Thoracic aorta (tissue), 2 donors: ENCODE measurements at places on chromosomes 13 and 19.
A peak's percentile ranks its signal among the peaks of the same experiment; 100 is the strongest.

GRCh38 chr13:40398065-40398464 lies 268.4 kb downstream of the FOXO1 start:
- H3K27me3 ChIP-seq, result no peaks in the 10 kb centered on the region
- H3K36me3 ChIP-seq, result no peaks in the 10 kb centered on the region
- H3K4me1 ChIP-seq, result peaks cover 12% of the 10 kb centered on the region
- H3K27ac ChIP-seq, result no peak overlapping the region
- no peak for DNase-seq

DNA sequence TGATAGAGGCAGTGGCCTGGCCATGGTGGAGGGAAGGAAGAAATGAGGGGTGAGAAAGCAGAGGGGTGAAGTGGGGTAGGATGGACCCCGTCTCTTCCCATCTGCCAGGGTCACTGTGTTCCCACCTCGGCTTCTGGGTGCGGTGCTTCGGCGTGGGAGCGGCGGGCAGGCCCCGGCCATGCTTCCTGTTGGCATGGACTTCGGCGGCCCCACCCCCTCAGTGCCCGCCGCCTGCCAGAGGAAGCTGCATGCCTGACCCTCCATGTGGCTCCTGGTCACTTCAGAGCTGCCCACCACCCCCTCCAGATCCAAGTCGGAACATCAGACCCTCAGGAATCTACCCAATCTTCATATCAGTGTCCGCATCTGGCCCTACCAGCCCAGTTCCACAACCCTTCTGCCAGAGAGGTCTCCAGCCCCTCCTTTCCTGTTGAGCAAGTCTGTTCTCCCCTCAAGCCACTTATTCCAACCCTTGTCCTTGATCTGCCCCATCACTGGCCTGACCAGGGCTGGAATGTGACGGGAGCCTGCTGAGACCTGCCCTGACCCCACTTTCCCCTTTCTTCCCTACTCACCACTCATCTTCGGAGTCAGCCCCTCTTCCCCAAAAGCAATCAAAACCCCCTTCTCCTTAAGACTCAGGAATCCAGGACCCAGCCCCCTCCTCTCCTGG lies 1.5 kb downstream of the KCNN4 start:
- H3K27ac ChIP-seq, result no peak overlapping the region
- H3K27me3 ChIP-seq, result no peaks in the 10 kb centered on the region
- peaks cover 9% of the 10 kb centered on the region for H3K4me1 ChIP-seq
- no peak for DNase-seq
- H3K36me3 ChIP-seq, result no peaks in the 10 kb centered on the region

DNA sequence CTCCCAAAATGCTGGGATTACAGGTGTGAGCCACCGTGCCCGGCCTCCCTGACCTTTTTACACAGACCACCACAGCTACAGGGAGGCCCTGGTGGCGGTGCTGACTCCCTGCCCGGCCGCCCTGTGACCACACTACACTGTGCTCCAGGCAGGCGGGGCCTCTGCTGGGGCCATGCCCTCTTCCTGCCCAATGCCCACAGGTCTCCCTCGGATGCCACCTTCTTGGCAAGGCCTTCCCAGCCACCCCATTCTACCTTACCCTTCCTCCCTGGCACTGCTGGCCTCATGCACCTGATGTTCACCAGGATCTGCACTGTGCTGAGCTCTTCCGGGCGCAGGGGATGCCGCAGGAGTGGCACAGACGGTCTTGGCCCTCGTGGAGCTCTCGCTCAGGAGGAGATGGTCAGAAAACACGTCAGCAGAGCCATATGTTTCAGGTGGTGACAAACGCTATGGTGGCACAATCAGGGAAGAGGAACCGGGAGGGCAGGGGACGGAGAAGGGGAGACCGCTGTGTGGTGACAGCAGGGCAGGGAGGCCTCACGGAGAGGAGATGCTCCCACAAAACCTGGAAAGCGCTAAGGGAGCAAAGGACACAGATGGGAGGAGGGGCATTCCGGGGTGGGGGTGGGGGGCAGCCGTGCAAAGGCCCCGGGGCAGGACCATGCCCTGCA lies 4.1 kb downstream of the PIP5K1C start:
- H3K36me3 ChIP-seq, result no peaks in the 10 kb centered on the region
- H3K4me3 ChIP-seq, result no peak overlapping the region
- DNase-seq, result no peak

DNA sequence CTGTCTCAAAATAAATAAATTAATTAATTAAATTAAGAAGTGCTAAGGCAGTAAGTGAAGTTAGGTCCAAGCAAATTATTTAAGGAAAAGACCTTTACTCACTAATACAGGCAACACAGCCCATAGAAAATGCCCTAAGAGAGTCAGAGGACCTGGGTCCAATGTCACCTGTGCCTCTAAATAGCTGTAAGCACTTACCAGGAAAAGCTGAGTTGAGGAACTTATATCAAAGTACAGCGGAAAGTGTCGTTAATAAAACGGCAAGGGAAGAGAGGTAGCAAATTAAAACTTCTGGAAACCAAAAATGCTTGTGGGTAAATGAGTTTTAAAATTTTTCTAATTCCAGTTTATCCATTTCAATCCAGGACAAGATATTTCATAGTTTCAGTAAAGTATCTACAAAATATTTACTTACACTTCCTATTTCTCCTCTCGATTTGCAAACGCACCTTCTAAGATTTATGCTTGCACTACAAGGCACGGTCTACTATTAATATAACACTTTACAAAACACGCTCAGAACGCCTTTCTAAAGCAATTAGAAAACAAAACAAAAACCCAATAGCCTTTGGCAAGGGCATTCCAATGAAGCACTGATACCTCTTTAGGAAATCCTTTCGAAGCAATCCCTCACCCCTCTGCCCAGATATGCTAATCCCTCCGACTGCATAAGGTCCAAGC lies 963 bp downstream of the VPS36 start:
- H3K27me3 ChIP-seq, result no peaks in the 10 kb centered on the region
- no peak for DNase-seq
- peak overlapping the region; percentile 97 for H3K27ac ChIP-seq
- peaks cover 22% of the 10 kb centered on the region for H3K4me1 ChIP-seq
- H3K36me3 ChIP-seq, result no peaks in the 10 kb centered on the region

DNA sequence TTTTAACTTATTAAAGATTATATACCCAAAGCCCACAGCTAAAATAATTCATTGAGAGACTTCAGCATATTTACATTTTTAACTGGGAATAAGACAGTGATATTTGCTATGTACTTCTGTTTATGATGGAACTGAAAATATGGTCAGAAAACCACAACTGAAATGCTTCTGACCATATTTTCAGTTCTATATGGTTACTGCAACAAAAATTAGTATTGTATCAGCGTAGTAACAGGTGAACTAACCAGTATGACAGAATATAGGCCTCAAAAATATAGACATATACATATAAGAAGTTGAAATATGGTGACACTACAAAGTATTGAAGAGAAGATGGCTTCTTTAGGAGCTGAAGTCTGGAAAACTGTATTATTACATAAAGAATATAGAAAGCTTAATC lies 857.4 kb downstream of the OLFM4 start:
- H3K4me1 ChIP-seq, result no peaks in the 10 kb centered on the region
- H3K36me3 ChIP-seq, result no peaks in the 10 kb centered on the region
- DNase-seq, result no peak
- no peak overlapping the region for H3K4me3 ChIP-seq
- H3K27ac ChIP-seq, result no peak overlapping the region

GRCh38 chr13:73715911-73716510 lies 418.2 kb downstream of the KLF12 start:
- no peak overlapping the region for H3K4me3 ChIP-seq
- H3K4me1 ChIP-seq, result peaks cover 24% of the 10 kb centered on the region
- H3K27me3 ChIP-seq, result no peaks in the 10 kb centered on the region
- H3K27ac ChIP-seq, result no peak overlapping the region
- no peak for DNase-seq

DNA sequence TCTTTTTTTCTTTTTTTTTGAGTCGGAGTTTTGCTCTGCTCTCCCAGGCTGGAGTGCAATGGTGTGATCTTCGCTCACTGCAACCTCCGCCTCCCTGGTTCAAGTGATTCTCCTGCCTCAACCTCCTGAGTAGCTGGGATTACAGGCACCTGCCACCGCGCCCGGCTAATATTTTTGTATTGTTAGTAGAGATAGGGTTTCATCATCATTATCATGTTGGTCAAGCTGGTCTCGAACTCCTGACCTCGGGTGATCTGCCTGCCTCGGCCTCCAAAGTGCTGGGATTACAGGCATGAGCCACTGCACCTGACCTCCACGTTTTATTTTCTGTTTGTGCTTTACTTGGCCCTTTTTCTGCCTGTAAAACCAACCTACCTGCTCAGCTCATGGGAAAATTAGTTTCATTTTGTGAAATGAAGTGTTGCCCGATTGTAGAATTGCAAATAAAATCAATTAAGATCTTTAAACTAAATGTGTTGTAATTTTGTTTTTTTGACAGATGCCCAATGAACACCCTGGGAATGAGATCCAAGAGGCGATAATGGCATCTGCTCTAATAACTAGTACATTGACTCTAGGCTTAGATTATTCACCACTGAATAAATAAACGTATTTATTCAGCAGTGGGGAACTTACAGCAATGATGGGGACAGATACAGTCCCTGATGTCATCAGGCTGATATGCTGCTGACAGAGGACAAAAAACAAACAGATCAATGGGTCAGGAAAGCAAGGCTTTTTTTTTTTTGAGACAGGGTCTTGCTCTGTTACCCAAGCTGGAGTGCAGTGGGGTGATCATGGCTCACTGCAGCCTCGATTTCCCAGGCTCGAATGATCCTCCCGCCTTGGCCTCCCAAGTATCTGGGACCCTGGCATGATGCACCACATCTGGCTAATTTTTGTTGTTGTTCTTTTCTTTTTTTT lies 2.2 kb upstream of the RAB11B start:
- no peak for DNase-seq
- H3K36me3 ChIP-seq, result no peaks in the 10 kb centered on the region
- H3K4me3 ChIP-seq, result no peak overlapping the region
- no peaks in the 10 kb centered on the region for H3K27me3 ChIP-seq
- no peak overlapping the region for H3K27ac ChIP-seq
- peaks cover 19% of the 10 kb centered on the region for H3K4me1 ChIP-seq

GRCh38 chr19:12751635-12752034 lies at the start of gene BEST2:
Gene BEST2 (plus strand): TSS chr19:12751791. CDS start chr19:12752593, 802 bp downstream.
- DNase-seq, result no peak
- peaks cover 12% of the 10 kb centered on the region for H3K36me3 ChIP-seq

GRCh38 chr13:108915095-108915633 lies 285.8 kb downstream of the MYO16 start:
- DNase-seq, result no peak
- H3K36me3 ChIP-seq, result no peaks in the 10 kb centered on the region
- no peaks in the 10 kb centered on the region for H3K27me3 ChIP-seq
- peaks cover 29% of the 10 kb centered on the region for H3K4me1 ChIP-seq

GRCh38 chr19:49988433-49988832 lies 27.5 kb upstream of the SIGLEC11 start:
- no peaks in the 10 kb centered on the region for H3K27me3 ChIP-seq
- no peak for DNase-seq
- peaks cover 75% of the 10 kb centered on the region for H3K36me3 ChIP-seq
- H3K4me1 ChIP-seq, result no peaks in the 10 kb centered on the region
- H3K27ac ChIP-seq, result no peak overlapping the region

- H3K36me3 ChIP-seq, result no peaks in the 10 kb centered on the region
- no peak for DNase-seq
- no peak overlapping the region for H3K4me3 ChIP-seq
- no peaks in the 10 kb centered on the region for H3K4me1 ChIP-seq
Observed at GRCh38 chr19:30049846-30050667, 108.0 kb downstream of the URI1 start.

DNA sequence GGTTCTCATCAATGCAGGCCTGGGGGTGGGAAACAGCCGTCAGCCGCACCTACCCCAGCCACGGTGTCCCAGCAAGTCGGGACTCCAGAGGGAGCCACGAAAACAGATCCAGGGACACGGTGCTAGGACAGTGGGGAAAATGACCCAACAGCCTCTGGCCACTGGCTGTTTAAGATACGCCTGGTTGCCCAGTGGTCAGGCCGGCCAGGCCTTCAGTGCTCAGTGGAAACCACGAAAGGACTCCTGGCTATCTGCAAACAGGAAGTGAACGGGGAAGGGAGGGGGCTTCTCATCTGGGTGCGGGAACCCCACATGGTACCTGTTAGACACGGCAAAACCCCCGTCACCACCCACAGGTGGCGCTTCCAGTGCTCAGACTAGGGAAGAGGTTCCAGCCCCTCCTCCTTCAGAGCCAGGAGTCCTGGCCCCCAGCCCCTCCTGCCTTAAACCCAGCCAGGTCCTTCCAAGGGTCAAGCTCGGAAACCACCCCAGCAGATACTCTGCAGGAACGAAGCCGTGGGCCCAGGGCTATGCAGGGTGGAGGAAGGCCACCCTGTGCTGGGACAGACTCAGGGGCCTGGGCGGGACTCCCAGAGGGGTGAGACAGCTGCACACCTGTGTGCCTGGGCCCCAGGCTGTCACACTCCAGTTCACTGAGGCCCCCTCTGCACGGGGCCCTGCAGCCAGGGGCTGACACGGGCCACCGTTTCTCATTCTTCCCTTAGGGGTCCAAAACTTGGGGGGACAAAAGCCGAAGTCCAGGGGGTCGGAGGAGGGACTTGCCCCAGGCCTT lies 4.5 kb downstream of the PPP1R12C start:
- peak overlapping the region; percentile 79 for H3K27ac ChIP-seq
- no peaks in the 10 kb centered on the region for H3K27me3 ChIP-seq
- H3K4me3 ChIP-seq, result peak overlapping the region; percentile 50
- DNase-seq, result no peak

DNA sequence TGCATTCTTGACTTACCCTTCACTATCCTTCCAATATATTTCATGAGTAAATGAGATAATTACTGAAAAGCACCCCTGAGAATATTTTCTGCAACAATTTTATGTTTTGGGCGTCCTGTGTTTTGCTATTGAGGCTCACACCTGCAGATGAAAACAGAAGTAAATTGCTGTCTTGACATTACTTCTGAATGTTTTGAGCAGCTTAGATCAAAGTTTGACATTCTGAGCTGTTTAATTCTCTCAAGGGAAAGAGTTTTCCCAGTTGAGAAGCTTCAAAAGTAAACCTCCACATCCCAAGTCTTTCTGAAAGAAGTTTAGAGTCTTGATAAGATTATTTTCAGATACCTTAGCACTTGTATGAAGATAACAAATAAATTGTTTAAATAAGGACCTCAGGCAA lies 1667.2 kb upstream of the SLC10A2 start:
- no peaks in the 10 kb centered on the region for H3K27me3 ChIP-seq
- H3K4me3 ChIP-seq, result no peak overlapping the region
- no peaks in the 10 kb centered on the region for H3K36me3 ChIP-seq
- no peak for DNase-seq
- no peaks in the 10 kb centered on the region for H3K4me1 ChIP-seq

- H3K4me3 ChIP-seq, result peak overlapping the region; percentile 74
- H3K4me1 ChIP-seq, result peaks cover 4% of the 10 kb centered on the region
- no peaks in the 10 kb centered on the region for H3K36me3 ChIP-seq
Observed at GRCh38 chr19:49691243-49692146, 579 bp downstream of the CPT1C start.

GRCh38 chr13:23674795-23675640 lies 104.8 kb downstream of the TNFRSF19 start:
- no peak overlapping the region for H3K27ac ChIP-seq
- no peaks in the 10 kb centered on the region for H3K36me3 ChIP-seq
- no peak for DNase-seq
- no peaks in the 10 kb centered on the region for H3K4me1 ChIP-seq
- no peak overlapping the region for H3K4me3 ChIP-seq

GRCh38 chr13:97423300-97424045 lies 10.5 kb upstream of the RAP2A start:
- no peak for DNase-seq
- no peak overlapping the region for H3K4me3 ChIP-seq
- H3K27ac ChIP-seq, result no peak overlapping the region
